ENCODE measurements at places on chromosomes 1 and 21.

DNA sequence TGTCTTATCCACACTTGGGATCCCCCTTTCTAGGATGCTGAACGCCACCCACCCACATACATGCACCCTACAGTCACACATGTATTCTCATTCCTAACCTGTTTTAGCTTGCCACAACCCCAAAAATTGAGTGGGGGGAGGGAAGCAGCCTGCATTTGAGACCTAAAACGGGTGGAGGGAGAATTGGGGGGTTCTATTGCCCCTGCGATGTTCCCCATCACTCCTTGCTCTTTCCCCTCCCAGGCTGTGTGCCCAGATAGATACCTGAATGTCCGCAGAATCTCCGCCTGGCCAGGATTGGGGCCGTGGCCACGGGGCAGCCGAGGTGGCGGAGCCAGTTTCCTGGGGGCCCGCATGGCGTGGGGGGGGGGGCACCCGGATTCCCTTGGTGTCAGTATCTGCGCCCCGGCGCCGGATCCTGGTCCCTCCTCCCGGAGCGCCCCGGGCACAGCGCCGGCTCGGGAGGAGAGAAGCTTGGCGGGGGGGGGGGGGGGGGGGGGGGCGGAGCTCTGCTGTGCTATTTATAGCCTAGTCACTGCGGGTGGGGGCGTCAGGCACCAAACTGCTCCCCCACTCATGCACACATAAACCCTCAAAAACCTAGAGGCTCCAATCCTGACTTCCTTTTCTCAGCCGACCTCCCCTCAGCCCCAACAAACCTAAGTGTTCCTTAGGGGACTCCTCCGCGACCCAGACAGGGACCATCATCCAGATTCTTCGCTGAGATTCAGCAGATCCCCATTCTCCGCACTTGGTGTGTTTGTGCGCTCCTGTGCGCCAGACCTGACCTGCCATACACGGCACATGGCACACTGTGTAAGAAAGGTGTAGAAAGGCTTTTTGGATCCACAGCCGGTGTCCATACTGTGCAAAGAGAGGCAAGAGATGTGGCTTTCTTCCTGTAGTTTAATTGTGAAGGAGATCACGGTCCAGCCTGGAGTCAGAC is 1.9 kb downstream of the ANKRD34A start:
- DNase-seq: no peak

DNA sequence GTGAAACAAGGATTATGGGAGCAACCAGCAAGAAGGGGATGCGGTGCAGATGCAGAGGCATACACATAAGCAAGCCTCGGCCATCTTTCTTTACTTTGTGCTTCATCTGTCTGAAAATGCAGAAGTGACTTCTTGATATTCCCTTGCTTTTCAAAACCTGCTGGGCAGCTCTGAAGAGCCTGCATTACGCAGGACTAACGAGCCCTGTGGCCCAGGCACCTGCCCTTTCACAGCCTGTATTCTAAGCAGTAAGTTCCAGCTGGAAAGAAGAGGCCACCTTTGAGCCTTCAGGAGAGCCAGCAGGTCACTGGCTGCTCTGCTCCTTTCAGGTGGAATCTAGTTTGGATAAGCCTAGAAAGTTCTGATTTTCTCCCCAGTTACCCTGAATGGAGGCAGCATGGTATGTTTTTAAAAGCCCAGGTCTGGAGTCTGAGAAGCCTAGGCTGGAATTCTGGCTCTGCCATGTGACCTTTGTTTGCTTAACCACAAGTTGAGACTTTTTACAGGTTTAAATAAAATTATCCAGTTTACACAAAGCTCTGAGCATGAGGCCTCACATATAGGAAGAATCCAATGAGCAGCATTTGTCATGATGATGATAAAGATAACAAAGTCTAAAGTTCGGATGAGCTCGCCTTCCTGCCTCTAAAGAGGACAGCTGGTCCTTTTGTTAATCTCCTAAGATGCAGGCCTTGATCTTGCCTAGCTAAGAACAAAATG is 122.9 kb downstream of the UBR4 start:
- DNase-seq: no peak

- DNase-seq: peak; percentile 62
Measured at GRCh38 chr1:27418326-27419185, 26.1 kb downstream of the GPR3 start.

DNA sequence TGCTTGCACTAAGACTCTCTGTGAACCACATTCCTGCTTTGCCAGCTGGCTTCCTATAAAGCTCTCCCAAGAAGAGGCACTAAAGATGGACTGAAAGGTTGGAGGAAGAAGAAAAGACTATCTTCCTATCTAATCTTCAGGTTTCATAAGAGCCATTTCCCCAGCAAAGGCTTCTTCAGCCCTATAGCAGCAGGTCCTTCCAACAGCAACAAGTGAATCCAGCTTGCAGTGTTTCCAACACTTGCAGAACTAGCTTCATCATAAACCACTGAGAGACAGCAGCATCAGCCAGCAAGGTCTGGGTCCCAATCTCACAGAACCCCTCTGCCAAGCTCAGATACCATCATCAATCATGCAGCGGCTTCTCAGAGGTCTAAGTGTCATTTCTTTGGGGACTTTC is 28.1 kb downstream of the FOXJ3 start:
- DNase-seq: no peak

DNA sequence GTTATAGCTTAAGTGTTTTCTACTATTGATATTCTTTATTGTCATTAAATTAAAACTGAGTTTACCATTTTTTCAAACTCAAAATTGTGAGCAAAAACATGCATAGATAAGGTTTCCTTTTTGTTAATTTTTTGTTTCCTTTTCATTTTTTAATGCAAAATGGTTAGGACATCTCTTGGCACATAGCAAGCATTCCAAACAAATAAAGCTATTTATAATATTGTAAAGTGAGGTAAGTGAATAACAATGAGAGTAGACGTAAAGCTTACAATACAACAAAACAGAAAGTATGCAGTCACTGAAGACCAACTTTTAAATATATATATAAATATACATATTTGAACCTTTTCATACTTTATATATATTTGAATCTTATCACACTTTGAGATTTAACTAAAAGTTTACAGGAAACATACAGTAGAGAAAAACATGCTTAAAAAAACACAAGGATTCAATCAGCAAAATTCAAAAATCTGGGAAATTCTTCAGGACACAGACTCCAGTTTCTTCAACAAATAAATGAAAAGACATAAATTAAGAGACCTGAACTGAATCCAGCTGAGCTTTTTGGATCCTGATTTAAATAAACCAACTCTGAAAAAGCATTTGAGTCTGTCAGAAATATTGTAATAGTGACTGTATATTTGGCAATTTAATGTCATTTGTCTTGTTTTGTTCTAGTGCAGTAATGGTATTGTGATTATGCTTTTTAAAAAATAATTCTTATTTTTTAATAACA is 67.5 kb upstream of the SAMSN1 start:
- no peak for DNase-seq

DNA sequence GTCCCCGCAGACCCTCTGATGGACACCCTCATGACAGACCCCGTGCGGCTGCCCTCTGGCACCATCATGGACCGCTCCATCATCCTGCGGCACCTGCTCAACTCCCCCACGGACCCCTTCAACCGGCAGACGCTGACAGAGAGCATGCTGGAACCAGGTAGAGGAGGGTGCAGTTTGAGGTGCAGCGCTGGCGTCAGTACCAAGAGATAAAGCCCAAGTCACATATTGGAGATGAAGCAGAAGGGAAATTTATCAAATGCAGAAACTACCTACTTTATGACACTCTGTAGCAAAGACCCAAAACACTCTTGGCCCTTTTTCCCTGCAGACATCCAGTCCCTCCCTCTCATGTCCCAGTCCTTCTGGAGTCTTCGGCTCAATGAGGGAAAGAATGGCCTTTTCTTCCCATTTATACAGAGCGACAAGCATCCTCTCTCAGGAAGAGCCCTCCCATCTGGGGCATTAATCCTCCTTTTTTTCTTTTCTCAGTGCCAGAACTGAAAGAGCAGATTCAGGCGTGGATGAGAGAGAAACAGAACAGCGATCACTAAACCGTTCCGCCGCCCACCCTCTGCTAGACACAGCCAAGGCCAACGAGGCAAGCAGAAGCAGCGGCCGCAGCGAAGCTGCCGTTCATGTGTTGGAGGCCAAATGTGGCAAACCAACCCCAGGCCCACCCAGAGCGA is 30.8 kb upstream of the KIF1B start:
- DNase-seq: no peak

- DNase-seq: peak; percentile 78
Measured at GRCh38 chr1:9196129-9197040, 38.2 kb upstream of the H6PD start.

DNA sequence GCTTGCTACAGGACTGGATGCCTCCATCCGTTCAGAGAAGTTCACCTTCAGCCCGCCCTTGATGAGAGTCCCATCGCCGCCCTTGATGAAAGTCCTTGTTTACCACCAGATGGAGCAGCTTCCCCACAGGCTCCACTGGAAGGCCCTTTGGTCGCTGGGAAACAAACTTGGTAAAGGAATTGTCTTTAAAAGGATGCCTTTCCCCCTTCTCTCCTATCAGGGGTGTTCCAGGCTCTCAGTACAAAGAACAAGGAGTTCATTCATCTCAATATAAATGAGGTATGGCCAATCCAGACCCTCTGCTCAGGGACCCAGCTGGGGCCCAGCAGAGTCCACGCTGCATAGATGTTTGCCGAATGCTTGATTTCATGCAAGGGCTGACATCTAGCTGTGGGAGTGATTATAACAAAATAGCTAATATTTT is 50.8 kb downstream of the CAPN9 start:
- no peak for DNase-seq

GRCh38 chr1:77906019-77906545 is 17.7 kb downstream of the NEXN start:
- DNase-seq: no peak

DNA sequence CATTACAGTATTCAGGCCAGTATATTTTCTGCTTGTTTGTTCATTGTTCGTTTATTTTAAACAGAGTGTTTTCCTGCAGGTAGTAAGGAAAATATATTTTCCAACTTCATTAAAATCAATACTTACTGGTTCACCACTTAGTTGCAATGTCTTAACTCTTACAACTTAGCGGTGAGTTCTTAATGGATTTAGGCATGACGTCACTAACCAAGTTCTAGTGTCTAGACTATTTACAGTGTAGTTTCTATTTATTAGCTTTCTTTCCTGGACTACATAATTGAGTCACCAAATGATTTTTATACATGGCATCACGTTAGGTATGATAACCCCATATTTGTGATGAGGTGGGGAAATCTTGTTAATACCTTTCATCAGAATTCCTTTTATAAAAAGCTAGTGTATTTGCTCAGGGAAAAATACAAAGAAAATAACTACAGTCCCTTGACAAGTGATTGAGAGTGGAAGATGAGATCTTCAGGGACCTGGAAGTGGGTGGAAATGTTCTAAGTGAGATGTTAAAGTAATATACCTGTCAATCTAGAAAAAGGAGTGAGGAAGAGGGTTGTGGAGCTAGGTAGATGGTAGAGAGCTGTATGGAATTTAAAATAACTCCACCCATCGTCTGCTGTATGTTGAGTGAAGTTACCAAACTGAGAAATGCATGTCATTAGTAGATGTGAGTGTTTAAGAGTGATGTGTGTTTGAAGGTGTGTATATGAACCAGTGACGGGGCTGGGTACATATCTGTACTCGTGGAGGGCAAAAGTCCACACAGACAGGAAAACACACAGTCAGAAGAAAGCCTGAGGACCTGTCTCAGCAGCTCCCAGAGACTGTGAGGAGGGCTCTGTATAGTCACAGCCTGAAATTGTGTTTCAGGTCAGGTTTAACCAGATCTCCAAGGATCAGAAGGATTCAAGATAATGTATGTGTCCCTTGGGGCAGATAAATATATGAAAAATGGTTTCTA is 197.6 kb upstream of the ADAMTS5 start:
- DNase-seq: no peak

DNA sequence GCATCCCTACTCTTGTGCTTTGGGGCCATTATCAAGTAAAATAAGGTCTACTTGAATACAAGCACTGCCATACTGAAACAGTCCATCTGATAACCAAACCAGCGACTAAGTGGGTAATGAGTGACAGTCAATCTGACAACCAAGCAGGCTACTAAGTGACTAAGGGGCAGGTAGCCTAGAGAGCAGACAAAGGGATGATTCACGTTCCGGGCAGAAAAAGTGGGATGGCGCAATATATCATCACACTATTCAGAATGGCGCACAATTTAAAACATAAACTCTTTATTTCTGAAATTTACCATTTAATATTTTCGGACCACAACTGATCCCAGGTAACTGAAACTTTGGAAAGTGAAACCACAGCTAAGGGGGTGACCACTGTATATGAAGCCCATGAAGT is 17.7 kb downstream of the NGF start:
- DNase-seq: no peak

DNA sequence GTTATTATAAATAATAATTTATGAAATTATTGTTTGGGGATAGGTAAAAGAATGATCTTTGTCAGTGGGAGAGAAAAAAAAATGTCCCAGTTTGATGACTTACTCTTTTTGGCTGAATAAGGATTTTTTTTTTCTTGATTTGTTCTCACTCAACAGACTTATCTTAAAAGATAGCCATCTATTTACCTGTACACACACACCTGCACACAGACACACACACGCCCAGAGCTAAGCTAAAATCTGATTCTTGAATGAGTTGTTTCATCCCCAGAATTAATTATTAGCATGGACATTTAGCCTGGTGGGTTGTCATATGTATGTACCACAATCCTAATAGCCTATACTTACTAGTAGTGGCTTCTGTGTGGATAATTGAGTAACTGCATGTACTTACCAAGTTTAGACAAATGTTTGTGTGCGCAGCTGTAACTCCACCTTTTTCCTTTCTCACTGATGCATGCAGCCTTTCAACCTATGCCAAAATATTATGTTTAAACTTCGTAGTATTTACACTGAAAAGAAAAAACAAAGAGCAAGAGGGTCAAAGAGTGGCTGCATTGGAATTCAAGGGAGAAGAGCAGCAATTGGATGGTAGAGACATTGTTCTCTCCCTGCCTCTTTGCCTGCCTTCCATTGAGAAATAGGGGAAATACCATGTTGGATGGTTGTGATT is 174.3 kb downstream of the ADGRL2 start:
- no peak for DNase-seq

DNA sequence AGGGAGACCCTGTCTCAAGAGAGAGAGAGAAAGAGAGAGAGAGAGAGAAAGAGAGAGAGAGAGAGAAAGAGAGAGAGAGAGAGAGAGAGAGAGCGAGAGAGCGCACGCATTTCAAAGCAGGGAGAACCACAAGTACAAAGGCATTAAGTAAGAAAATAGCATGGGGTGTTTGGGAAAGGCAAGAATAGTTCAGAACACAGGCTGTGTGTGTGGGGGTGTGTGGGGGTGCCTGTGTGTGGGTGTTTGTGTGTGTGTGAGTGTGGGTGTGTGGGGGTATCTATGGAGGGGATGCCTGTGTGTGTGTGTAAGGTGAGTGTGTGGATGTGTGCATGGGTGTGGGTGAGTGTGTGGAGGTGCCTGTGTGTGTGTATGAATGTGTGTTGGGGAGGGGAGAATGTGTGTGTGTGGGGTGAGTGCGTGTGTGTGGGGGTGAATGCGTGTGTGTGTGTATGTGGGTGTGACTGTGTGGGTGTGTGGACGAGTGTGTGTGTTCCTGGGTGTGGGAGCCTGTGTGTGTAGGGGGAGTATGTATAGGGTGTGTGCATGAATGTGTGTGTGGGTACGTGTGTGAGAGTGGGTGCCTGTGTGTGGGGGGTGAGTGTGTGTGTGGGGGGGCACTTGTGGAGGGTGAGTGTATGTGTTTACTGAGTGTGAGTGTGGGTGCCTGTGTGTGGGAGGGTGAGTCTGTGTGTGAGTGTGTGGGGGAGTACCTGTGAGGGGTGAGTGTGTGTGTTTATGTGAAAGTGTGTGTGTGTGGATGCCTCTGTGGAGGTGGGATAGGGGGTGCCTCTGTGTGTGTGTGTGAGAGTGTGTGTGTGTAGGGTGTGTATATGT is 19.1 kb upstream of the HDAC1 start:
- DNase-seq: no peak

GRCh38 chr1:159960721-159961381 is 6.8 kb upstream of the SLAMF9 start:
- DNase-seq: no peak

Data from stimulated activated naive B cell treated with anti-CD40 and anti-IgM and Interleukin-4, amounts not matched to agents 10 μg/mL and 1 μg/mL and 100 μg/mL, for 72 hours (primary cell).